Renal cortex interstitium (tissue), 15 donors: ENCODE measurements at places on chromosomes 11 and 22. TPM values are rescaled to one million over a fixed set of nuclear protein-coding genes. Genes with fewer than 3 reads are reported as not detected.

DNA sequence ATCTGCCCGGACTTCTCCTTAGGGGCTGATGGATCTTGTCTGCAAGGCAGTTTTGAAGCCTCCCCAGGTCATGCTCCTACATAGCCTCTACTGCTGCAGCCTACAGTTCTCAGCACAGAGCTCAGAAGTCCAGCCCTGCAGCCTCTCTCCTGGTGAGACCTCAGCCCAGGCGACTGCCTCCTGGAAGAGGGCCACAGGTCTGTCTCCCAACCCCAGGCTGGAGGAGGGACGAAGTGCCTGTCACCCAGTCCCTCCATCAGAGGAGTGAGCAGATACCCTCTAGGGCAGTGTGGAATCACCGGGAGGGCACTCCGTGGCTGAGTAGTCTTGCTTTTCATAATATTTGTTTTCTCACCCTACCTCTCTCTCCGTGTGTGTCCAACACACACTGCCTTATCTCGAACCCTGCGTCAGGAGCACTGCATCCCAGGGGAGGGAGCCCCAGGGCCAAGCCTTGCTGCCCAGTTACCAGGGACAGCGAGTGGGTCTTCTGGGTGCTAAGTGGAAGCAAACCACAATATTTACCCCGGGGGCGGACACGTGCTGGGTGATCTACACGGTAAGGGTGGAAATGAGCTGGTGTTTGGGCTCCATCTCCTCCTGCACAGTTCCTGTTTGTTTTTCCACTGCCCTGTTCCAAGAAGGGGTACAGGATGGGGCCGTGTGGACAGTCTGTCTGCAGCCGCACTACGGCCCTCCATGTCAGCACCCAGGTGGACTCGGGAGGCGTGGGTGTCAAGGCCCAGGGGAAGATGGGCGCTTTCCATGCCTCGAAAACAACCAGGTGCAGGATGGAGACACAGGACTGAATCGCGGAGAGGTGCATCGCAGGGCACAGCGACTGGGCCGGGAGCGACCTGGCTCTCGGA lies 133.7 kb upstream of the HSD17B12 start:
- no peak for DNase-seq

- no peak for DNase-seq
Measured at GRCh38 chr11:62539238-62539925, 7.2 kb downstream of the AHNAK start.

- DNase-seq = no peak
Measured at GRCh38 chr11:123375832-123376231, 54.2 kb upstream of the GRAMD1B start.

DNA sequence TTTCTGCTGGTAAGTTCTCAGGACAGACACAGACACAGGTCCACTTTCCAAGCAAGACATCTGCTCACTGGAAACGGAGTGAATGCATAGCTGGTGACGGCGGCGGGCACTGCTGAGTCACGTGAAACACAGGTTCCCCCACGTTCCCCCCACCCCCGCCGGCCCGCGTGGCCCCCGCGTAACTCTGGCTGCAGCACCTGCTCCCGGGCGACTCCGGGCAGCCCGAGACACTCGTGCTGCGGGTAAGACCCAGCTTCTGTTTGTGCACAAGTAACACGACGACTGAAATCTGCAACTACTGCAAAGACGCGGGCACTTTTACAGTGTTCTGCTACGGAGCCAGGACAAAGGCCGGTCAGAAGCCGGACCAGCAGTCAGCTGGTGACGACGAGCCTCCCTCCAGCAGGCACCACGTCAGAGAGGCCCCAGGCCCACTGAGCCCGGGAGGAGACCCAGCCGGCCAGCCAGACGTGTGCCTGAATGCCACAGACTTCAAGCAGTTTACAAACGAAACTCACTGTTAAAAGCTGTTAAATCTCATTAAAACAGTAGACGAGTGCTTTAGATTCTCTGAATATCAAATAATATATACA lies 12.9 kb upstream of the ARFGAP3 start:
- DNase-seq = no peak

GRCh38 chr22:23067023-23067650 lies 3.2 kb upstream of the GNAZ start:
- no peak for DNase-seq

DNA sequence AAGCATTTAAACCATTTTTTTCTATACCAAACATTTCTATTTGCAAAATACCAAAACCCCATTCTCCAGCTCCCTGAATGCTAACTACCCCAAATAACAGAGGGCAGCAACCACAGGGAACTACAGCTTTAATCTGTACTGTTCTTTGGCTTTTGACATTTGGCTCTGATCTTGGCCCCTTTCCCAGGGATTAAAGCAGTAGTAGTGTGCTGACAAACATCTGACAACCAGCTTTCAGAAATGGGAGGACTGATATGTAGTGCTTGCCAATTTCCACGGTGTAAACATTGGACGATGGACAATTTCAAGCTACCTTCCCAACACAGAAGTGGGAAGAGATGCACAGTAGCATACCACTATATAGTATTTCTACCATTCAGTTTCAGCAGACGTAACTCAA lies 88.4 kb upstream of the TEAD1 start:
- DNase-seq = no peak

DNA sequence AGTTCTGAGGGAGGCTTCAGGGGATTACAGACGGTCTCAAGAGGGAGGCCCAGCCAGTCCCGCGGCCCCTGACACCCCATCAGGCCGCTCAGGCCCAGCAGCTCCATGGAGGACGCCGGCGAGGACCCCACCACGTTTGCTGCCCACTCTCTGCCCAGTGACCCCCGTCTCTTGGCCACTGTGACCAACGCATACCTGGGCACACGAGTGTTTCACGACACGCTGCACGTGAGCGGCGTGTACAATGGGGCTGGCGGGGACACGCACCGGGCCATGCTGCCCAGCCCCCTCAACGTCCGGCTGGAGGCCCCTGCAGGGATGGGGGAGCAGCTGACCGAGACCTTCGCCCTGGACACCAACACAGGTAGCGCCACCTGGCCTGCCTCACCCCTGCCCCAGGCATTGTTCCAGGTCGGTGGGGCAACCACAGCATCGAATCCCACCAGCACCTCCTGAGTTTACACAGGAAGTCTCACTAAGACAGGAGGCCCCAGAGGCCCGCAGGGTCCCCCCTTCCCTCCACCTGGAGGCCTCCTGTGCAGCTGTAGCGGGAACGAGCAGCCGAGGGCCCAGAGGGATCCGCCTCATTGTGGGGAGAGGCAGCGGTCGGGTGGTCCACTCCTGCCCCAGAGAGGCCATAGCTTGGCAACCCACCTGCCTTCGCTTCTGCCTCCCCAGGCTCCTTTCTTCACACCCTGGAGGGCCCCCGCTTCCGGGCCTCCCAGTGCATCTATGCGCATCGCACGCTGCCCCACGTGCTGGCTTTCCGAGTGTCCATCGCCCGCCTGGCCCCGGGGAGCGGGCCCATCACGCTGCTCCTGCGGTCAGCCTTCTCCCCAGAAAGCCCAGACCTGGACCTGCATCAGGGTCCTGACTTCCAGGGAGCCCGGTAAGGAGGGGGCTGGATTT lies 1.0 kb downstream of the PGGHG start:
- DNase-seq = no peak

DNA sequence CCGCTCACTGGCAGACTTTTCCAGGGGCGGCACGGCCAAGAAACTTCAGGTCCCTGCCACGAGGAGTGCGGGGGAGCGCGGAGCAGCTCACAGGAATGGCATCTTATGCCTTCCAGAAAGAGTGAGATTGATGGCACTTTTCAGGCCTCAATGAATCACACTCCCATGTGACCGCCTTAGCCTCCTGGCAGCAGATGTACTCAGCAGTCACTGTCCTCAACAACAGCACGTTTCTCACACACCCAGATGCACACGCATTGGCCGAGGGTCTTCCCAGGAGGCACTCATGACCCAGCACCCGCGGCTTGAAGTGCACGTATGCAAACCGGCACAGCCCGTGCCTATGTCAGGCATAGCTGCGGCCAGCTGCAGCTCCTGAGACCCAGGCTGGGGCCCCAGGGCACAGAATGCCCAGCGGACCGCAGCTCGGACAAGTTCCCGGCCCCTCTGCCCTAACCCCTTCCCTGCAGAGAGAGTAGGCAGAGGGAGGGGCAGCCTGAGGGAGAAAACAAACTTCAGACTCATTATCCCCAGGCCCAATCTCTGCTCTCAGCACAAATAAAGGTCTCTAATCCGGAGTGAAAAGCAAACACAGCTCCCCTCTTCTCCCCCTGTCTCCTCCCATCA lies 48.3 kb downstream of the RPUSD4 start:
- DNase-seq = peak; percentile 86

- DNase-seq = no peak
Measured at GRCh38 chr11:117187799-117188481, 9.4 kb downstream of the SIDT2 start.

GRCh38 chr11:76786441-76787014 lies 3.4 kb downstream of the TSKU start:
- DNase-seq = no peak

DNA sequence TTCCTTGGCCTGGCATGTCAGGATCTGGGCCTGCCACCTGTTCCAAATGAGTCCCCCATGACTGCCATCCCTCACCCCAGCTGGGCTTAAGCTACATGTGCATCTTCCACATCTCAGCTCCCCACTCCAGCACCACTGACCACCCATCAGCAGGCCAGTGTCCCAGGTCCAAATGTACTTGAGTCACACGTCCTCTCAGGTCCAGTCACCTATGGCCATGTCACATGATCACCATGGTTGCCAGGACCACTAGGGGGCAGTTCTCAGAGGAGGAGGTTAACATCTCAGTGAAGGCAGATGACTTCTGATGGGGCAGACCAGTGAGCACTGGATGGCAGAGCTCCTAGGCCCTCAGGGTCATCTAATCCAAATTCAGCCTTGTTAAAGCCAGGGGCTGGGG lies 41.9 kb upstream of the WNT11 start:
- DNase-seq = no peak

DNA sequence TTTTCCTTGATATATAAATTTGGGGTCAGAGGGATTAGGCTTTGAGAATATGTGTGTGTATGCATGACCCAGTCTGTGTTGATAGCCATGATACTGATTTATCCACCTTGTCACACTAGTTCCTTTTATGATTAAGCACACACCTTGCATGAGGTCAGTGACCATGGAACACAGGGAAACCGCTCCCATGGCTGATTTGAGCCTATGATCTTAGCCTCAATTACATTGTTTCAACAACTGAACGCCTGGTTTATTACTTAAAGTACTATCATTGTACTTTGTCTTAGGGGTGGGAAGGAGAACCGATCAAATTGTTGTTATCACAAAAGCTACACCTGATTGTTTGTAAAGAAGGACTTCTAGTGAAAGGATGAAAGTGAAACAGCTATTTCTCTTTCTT lies 70.7 kb downstream of the ARFGAP2 start:
- no peak for DNase-seq

DNA sequence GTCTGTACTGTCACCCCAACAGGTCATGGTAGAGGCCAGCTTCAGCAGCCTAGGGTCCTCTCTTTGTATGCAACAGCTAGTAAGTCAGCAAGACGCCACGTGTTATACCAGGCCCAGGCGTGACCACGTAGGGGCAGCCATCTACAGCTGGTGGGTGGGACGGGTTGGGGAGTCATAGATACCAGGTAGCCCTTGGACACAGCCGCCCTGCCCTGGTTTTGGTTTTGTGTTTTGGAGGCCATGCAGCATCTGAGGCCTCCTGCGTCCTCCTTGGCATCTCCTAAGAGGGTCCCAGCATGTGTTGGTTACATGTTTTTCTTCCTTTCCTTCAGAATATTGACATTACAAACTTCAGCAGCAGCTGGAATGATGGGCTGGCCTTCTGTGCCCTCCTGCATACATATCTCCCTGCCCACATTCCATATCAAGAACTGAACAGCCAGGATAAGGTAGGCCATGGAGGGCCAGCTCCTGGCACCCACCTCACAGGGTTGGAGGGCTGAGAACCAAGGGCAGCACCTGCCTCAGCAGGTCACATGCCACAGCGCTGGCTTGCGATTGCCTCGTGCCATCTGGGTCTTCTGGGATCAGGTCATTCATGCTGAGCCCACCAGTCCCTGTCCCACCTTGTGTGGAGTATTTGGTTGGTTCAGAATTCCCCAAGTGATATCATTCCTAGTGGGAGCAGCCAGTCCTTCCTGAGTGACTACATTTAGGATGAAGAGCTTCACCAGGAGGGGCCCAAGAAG lies 16.0 kb upstream of the ADORA2A start:
- no peak for DNase-seq

The SEC14L6 gene
- polyA plus RNA-seq = 9.0 TPM

The MPZL2 gene
- 56.1 TPM for polyA plus RNA-seq
